Smooth muscle cell of the umbilical artery (primary cell): ENCODE measurements at places on chromosomes 2 and 18. TPM values are rescaled to one million over a fixed set of nuclear protein-coding genes. Genes with fewer than 3 reads are reported as not detected.

Gene SLC30A3
- 0.09 TPM in 1 of 2 replicates, not detected in the other for total RNA-seq

Gene GAREM2
- 1.5 TPM in 2 replicates for total RNA-seq

Gene KIAA2012
- total RNA-seq, result under 0.01 and 0.09 TPM in 2 replicates

Gene NEDD4L
- 7.4 and 9.4 TPM in 2 replicates for total RNA-seq

Gene LYG2
- total RNA-seq, result not detected in 2 replicates

Gene VAMP8
- 0.23 and 0.59 TPM in 2 replicates for total RNA-seq

Gene RTN4
- 263 and 617 TPM in 2 replicates for total RNA-seq

Gene NEU4
- 0.18 TPM in 1 of 2 replicates, not detected in the other for total RNA-seq

Gene DTNB
- total RNA-seq, result 3.3 and 4.5 TPM in 2 replicates

Gene SAG
- not detected in 2 replicates for total RNA-seq

Gene CD226
- total RNA-seq, result 5.3 and 6.4 TPM in 2 replicates

Gene GKN2
- total RNA-seq, result not detected in 2 replicates

Gene DSG4
- total RNA-seq, result not detected in 2 replicates

Gene IL18R1
- total RNA-seq, result 0.28 and 0.30 TPM in 2 replicates

Gene IL37
- not detected in 2 replicates for total RNA-seq

Gene FOXD4L1
- total RNA-seq, result 0.05 and 0.30 TPM in 2 replicates

Gene CPO
- total RNA-seq, result 0.30 TPM in 1 of 2 replicates, not detected in the other

Gene B3GNT7
- under 0.01 and 0.60 TPM in 2 replicates for total RNA-seq

Gene DES
- total RNA-seq, result 5.3 and 6.1 TPM in 2 replicates

Gene EGR4
- not detected in 2 replicates for total RNA-seq

Gene TLX2
- not detected in 2 replicates for total RNA-seq

Gene ACMSD
- total RNA-seq, result not detected in 2 replicates

Gene DQX1
- total RNA-seq, result 0.32 TPM in 1 of 2 replicates, not detected in the other

Gene CXCR4
- total RNA-seq, result 0.30 and 0.74 TPM in 2 replicates

Gene NPPC
- total RNA-seq, result not detected in 2 replicates

Gene FEV
- total RNA-seq, result not detected in 2 replicates

Gene PSMA8
- not detected in 2 replicates for total RNA-seq

Gene RBKS
- 0.69 and 1.5 TPM in 2 replicates for total RNA-seq

Gene FER1L5
- total RNA-seq, result 0.32 and 0.59 TPM in 2 replicates

Gene RNF144A
- total RNA-seq, result 1.8 TPM in 2 replicates

Gene MOCOS
- 11.3 and 23.3 TPM in 2 replicates for total RNA-seq

Gene DPYSL5
- not detected in 2 replicates for total RNA-seq

Gene PROM2
- 0.30 and 0.83 TPM in 2 replicates for total RNA-seq

Gene REG3G
- not detected in 2 replicates for total RNA-seq

Gene CSRNP3
- total RNA-seq, result 2.7 and 3.9 TPM in 2 replicates

Gene SPC25
- total RNA-seq, result 0.30 and 3.6 TPM in 2 replicates

Gene KCNIP3
- total RNA-seq, result 0.30 and 2.3 TPM in 2 replicates

Gene LCT
- total RNA-seq, result not detected in 2 replicates

Gene DLX1
- total RNA-seq, result 0.55 TPM in 1 of 2 replicates, not detected in the other

Gene GMPPA
- 52.9 and 67.4 TPM in 2 replicates for total RNA-seq

Gene HNRNPLL
- 42.8 and 45.0 TPM in 2 replicates for total RNA-seq

Gene PASK
- total RNA-seq, result 1.5 and 6.6 TPM in 2 replicates

Gene CRYGD
- total RNA-seq, result not detected in 2 replicates

Gene IL36RN
- total RNA-seq, result not detected in 2 replicates

Gene SLC40A1
- total RNA-seq, result 8.2 and 20.2 TPM in 2 replicates

Gene KCNG2
- total RNA-seq, result not detected in 2 replicates

Gene CDK5R2
- total RNA-seq, result 0.05 TPM in 1 of 2 replicates, not detected in the other

Gene PROKR1
- not detected in 2 replicates for total RNA-seq

Gene LHCGR
- under 0.01 TPM in 1 of 2 replicates, not detected in the other for total RNA-seq

Gene ICOS
- not detected in 2 replicates for total RNA-seq
